H54 (cell line): ENCODE measurements at places on chromosomes 3 and 15.

DNA sequence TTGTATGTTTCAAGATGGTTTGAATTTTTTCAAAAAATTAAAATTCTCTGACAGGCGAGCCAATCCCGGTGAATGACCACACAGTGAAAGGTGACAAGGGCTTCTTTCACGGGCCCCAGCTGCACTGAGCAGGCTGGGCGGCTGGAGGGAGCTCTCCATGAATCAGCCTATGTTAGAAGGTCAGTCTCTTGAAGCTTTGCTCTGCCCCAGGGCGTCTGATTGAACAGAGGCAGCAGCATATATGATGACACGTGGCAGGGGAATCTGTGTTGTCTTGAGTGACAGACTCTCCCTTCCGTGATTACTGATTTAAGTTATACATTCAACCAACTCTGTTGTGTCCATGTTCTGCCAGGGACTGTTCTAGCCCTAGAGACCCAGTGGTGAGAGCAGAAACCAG is 51.5 kb downstream of the ISG20 start:
- no peak for DNase-seq

GRCh38 chr3:158269942-158270341 is 160.1 kb downstream of the RSRC1 start:
- no peak for DNase-seq

DNA sequence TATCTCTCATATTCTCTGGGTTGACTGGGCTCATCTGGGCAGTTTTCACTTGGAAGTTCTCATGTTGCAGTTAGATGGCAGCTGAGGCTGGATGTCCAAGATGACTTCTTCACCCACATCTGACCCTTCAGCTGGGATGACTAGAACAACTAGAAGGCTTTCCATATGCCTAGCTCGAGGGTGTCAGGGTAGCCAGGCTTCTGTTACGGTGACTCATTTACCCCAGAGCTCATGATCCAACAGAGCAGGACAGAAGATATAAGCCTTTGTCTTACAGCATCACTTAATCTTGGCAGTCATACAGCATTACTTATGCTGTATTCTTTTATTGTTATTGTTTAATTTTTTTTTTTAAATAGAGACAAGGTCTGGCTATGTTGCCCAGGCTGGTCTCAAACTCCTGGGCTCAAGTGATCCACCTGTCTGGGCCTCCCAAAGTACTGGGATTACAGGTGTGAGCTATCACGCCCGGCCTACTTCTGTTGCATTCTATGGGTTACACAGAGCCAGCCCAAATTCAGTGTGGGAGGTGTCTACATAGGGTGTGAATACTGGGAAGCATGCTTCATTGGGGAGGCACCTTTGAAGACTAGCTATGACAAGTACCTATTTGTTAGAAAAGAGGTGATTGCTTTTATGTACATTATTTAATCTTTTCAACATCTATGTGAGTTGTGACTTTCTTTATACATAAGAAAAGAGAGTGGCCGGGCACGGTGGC is 10.7 kb downstream of the HMCES start:
- peak; percentile 56 for DNase-seq

DNA sequence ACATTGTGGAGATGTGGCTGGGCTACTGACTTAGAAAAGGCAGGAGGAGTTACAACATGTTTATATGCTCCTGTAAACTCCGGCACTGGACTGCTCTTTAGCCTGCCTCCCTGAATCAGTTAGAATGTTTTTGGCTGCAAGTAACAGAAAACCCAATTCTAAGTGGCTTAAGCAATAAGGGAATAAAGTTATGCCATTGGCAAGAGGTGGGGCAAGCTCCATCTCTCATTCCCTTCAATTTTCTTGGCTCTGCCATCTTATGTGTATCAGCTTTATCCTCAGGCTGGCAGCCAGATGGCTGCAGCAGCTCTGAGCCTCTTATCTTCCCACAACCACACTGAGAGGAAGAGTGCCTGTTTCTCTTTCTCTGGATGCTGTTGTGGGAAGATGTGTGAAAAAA is 22.4 kb upstream of the MEIS2 start:
- DNase-seq = no peak

DNA sequence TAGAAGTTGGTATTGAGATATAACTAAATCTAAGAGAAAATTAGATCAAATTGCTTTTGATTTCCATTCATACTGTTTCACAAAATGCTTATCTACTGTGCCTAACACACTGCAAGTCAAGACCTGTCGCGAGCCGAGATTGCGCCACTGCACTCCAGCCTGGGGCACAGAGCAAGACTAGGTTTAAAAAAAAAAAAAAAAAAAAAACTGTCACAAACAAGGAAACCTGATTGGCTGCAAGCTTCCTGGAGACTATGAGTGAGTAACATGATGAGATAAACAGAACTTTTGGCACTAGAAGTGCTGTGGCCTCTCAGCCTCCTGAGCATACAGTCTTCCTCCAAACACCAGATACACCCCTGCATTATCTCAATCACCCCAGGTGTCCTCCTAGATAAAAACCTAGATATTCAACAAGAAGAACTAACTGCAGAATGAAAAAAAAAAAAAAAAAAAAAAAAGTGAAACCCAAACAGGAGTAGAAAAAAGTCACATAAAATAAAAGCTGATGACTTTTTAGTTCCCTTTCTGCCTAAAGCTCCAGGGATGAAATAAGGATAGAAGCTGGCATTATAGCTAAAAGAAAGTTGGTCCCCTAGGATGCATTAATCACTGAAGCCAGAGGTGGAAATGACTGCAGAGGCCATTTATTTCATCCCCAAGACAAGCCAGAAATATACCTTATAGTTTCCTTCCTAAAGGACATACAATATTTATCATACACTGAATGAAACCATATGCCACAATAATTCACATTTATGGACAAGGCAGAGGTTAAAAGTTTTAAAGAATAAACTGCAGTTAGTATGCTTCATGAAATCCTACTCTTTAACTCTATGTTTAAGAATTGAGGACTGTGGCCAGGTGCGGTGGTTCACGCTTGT is 82.4 kb downstream of the P3H2 start:
- DNase-seq = peak; percentile 44

DNA sequence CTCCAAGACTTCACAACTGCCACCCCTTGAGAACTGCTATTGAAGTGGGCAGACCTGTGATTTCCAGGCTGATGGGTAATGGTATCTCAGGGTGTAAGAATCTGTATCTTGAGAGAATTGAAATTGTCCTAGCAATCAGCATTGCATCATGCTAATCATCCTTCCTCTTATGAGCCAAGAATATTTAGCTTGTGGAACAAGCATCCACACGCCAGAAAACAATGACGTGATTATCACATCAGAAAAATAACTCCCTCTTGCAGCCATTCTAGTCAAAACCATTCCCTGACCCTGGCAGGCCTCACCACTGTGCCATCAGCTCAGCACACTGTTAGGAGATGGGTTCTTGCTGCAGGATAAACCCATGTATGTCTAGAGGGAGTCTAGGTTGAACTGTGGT is 6.7 kb downstream of the BCL2L10 start:
- DNase-seq = no peak
